ELF-1 (cell line): ENCODE measurements at places on chromosomes 1 and 21.

DNA sequence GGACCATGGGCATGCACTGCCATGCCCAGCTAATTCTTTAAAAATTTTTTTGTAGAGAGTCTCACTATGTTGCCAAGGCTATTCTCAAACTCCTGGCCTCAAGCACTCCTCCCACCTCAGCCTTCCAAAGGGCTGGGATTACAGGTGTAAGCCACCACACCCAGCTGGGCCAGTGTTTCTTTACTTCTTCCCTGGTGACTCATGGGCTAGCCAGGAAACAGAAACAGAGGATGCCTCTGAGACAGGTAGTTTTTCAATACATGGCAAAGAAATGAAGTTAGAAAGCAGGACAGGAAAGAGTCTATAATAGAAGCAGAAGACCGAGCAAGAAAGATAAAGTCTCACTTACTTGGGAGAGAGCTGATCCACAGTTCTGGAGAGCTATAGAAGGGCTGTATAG is 7.6 kb upstream of the C1orf74 start:
- no peak for DNase-seq

DNA sequence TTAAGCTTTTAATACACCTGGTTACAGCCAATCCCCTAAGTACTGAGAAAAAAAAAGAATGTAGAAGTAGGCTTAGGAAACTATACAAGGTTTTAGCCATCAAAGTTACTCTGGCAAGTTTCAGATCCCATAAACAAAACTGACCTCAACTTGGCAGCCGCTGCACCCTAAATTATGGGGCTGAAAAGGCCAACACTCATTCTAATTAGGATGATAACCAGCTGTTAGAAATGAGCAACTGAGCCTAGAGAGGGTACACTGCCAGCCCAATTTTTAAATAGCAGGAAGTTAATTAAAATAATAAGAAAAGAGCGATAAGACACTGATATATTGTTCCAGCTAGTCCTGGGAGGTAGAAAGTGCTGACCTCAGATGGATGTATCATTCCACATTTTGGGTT is 105.7 kb upstream of the VAV3 start:
- DNase-seq: no peak

- no peak for DNase-seq
Observed at GRCh38 chr1:240973875-240974274, 361.9 kb upstream of the GREM2 start.

DNA sequence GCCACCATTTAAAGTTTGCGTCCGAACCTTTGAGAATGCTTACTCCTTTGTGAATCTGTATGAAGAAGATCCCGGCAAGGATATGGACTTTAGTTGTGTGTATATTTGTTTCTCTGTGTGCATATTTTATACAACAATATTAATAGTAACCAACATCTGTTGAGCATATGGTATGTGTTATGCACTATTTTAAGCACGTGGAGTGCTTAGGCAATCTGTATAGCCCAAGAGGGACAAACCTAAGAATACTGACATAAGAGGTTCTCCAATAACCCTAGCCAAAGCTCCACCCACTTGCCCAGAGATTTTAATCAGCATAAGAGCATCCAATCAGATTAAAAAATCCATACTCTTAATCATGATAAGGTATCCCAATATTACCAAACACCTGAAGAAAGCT is 92.7 kb downstream of the MAB21L3 start:
- DNase-seq: no peak

DNA sequence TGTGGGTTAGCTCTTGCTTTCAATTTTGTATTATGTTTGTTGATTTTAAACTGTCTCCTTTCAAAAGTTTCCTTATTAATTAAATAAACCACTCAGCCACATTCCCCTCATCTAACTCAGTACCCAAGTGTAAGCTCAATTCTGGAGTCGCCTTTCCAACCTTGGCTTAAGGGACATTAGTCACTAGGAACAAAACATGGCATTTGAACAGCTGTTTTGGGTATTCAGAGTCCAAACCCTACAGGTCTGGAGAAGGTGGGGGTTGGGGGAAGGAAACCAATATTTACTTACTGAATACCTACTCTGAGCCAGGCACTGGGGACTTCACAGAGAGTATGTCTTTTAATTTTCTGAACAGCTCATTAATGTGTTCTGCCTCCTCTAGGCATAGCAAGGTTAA is 117.2 kb upstream of the JUN start:
- DNase-seq: no peak

- no peak for DNase-seq
Observed at GRCh38 chr21:33030633-33031032, 4.9 kb downstream of the OLIG2 start.

DNA sequence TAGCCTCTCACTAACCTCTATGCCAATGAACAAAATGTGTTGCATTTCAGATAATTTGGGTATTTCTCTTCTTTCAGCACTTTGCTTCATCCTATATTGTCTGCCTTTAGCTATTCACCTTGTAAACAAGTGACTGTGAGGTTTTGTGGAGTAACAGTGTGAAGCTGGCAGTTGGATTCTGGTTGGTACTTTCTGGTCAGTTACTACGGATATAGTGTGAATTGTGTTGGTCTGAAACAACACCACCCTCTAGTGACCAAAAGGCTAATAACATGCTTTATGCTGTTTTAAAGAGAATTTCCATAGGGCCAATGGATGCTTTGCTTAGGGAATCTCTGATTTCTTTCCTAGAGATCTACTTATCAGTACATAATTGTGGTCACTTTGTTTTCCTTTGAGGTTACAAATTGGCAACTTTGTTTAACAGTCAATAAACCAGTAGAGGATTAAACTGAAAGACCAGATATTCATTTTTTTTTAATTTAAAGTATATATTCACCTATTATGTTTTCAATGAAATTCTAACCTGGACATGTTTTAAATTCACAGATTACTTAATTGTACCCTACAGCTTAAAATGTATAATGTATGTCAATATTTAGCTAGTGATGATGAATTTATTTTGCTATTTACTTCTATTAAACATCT is 2.5 kb upstream of the PTGER3 start:
- peak; percentile 64 for DNase-seq

DNA sequence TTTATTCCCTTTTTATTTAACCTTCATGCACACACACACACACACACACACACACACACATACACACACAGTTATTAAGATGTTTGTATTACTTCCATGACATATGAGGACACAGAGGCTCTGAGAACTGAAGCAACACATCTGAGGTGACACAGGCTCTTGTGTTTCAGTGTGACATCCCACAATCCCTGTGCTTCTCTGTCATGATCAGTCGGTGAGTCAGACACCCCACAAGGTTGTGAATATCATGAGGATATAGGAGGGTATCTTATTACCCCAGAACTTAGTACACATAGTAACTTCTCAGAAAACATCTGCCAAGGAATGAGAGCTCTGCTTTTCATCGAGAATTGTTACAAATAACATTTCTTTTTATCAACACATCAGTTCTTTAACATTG is 459.3 kb downstream of the PLPP3 start:
- DNase-seq: no peak

DNA sequence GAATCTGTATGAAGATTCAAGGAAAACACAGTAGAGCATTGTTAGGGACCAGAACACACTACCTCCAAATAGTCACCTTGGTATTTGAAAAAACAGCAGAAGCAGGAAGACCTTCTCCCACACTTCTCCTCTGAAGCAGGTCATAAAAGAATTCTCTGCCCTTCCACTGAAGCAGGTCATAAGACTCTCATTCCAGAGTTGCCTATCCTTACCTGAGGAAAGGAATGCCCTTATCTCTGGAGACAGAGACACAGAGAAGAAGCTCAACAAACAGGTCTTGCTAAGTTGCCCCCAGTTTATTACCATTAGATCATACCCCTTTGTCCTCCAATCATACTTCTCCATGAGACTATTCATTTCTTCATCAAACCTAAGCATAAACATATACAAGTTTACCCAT is 225.8 kb upstream of the TNR start:
- peak; percentile 8 for DNase-seq

- DNase-seq: no peak
Observed at GRCh38 chr1:115840605-115841460, at the start of gene NHLH2. NHLH2 (minus strand) TSS chr1:115841126; CDS start chr1:115838372, 2,754 bp downstream.

DNA sequence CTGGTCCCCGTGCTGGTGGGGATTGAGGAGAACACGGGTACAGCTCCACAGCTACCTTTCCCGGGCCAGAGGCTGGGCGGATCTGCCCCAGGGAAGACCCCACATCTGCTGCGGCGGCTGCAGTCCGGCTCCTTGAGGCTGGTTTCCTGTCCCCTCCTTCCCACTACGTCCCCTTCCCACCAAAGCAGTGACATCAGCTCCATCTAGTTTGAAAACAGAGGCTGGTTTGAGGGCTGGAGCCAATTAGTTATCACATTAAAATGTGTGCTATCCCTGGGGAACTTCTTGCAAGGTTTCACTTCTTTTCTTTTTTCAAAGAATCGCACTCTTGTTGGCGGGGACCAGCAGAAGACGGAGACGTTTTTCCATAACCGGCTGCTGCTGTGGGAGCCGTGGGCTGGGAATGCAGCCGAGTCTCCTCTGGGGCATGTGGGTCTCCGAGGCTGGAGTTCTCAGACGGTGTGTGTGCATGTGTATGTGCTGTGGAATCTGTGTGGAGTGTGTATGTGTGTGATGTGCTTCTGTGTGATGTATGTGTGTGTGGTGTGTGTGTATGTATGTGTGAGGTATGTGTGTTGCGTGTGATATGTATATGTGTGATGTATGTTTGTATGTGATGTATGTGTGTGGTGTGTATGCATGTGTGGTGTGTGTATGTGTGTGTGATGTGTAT is 8.9 kb upstream of the PCBP3 start:
- DNase-seq: no peak

GRCh38 chr1:46219551-46220520 is 16.7 kb downstream of the LURAP1 start:
- DNase-seq: no peak

- no peak for DNase-seq
Observed at GRCh38 chr21:23445307-23445706, 2162.0 kb downstream of the MRPL39 start.

- no peak for DNase-seq
Observed at GRCh38 chr21:34907461-34908418, 141.4 kb downstream of the RUNX1 start.

DNA sequence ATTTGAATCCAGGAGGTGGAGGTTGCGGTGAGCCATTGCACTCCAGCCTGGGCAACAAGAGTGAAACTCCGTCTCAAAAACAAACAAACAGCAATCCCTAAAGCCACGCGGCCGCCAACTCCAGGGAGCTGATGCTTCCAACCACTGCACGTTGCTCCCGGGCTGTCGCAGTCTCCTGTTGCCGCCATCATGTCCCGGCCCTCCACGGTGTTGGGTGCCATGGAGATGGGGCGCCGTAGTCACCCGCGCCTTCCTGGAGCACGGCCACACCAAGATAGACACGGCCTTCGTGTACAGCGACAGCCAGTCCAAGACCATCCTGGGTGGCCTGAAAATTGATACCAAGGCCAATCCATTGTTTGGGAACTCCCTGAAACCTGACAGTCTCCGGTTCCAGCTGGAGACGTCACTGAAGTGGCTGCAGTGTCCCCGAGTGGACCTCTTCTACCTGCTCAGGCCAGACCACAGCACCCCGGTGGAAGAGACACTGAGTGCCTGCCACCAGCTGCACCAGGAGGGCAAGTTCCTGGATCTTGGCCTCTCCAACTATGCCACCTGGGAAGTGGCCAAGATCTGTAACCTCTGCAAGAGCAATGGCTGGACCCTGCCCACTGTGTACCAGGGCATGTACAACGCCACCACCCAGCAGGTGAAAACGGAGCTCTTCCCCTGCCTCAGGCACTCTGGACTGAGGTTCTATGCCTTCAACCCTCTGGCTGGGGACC is 32.6 kb downstream of the SLC16A1 start:
- no peak for DNase-seq

DNA sequence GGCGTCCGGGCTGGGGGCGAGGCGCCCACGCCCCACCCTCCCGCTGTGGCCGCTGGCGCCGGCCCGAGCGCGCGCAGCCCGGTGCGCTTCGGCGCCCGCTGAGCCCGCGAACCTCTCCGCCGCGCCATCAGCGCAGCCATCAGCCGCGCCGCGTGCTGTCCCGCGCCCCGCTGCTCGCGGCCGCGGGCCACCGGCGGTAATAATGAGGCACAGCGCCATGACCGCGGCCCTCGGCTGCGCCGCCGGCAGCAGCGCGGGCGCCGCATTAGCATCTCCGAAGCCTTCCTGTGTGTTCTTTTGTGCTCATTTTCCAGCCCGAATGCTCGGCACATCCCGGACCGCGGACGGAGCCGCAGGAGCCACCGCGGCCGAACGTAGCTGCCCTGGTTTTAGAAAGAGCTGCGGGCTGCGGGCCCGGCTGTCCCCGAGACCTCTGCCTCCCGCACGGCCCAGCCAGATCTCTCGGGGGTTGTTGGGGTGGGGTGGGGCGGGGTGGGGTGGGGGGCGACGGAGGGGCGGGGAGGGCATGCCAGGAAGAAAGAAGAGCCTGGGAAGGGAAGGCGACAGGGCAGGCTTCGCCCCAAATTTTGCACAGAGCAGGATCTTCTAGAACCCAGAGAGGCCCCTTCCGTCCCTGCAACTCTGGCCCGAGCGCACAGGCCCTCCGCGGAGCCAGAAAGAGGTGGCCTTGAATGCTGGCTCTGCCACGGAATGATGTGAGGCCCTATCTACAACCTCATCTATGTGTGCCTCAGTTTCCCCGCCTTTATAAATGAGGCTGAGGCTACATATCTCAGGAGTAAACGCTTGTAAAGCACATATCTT is 55.3 kb downstream of the RRAGC start:
- peak; percentile 75 for DNase-seq

- no peak for DNase-seq
Observed at GRCh38 chr1:21887796-21888195, 49.3 kb downstream of the HSPG2 start.

- no peak for DNase-seq
Observed at GRCh38 chr1:154821083-154821482, 49.0 kb downstream of the KCNN3 start.

GRCh38 chr21:34522284-34522683 is 10.3 kb upstream of the KCNE1 start:
- no peak for DNase-seq

DNA sequence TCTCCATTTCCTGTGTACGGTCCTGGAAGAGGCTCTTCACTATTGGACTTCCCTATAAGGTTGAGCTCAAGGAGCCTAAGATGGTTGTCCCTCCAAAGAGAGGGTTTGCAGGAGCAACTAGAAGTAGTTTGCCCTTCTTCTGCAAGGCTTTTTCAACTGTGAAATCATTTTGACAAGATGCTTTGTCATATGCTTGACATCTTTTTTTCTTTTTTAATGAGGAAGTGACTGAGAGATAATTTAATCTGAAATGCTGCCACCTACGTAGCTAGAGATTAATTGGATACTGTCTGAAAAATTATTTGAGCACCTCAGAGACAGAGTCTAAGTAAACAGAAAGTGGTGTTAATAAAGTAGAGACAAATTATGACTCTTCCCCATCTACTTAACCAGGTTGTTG is 97.0 kb downstream of the CHRM3 start:
- no peak for DNase-seq

DNA sequence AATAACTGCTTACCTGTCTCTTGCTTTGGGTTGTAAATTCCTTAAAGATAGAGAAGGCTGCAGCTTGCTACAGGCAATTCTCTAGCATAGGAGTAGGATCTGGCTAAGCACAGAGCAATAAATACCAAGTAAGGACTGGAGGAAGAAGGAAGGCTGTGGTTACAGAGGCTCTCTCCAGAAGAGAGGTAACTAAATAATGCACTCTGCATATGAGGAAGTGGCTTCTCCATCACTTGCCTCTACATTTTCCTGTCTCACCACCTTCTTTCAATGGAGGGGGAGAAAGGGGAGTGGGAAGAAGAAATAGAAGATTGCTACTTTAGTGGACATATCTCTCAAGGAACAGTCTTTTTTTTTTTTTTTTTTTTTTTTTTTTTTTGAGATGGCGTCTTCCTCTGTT is 60.9 kb upstream of the LAX1 start:
- no peak for DNase-seq
